NCI-H524 (cell line): ENCODE measurements at places on chromosomes 3 and 15.

DNA sequence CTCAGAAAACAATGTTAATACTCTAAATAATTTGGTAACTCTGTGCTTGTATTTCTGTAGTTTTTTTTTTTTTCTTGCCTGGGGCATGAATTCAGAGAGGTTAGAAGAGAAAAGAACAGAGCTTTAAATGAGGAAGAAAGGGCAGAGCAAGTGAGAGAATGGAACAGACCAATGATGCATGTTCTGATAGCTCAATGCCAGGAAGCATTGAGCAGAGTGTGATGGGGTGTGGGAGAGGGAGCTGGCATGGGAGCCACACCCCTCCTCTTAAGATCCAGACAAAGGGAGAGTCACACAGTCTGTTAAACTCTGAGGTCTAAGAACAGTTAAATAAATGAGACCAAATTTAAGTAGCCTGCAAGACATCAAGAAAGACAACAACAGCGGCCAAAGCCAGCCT lies 538.6 kb downstream of the TUSC7 start:
- DNase-seq = no peak

- no peak for DNase-seq
Observed at GRCh38 chr15:96225642-96226259, 104.7 kb upstream of the NR2F2 start.

DNA sequence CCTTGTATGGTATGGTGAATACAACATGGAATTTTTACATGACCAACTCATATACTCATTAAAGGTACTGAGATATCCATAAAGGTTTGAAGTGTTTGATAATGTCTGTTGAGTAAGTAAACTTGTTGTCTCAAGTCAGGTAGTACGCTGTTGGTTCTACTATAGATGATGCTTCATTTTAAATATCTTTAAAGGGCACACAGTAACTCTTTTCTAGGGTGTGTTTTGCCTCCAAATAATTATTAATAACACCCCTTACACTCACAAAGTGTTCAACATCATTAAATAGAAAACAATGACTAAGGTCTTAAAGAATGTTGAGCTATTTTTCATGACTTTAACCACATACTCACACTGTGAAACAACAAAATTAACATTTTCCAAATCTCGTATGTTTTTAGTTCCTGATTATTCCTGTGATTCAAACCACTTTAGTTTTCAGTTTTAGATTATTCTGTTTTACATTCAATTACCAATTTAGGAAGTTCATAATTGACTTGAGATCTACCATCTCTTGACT lies 220.0 kb upstream of the NANOGP8 start:
- DNase-seq = no peak

DNA sequence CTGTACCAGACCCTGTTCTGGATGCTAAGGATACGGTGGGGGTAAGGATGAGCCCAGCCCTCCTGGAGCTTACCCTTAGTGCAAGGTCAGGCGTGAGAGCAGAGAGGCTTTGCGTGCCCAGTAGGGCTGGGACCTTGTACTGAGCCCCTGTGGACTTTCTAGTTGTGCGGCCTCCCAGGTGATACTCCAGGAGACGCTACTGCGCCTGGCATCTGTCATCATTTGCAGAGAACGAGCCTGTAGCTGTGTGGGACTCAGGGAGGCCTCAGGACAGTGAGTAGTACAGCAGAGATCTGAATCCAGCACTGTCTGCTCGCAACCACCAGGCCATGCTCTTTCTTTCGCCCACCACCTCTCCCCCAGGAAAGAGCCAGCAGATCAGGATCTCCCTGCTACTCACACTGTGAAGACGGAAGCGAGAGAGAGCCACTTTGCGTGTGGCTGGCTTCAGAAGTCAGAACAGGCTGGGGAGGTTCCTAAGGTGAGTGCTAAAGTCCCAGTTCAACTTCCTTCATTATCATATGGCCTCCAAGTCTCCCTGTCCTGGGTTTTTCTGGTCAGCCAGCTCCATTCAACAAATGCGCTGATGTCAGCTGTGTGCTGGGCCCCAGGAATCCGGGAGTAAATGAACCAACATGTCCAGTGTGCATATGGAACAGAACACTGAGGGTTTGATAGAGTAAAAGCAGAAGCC lies 38.2 kb upstream of the ITGA11 start:
- no peak for DNase-seq

DNA sequence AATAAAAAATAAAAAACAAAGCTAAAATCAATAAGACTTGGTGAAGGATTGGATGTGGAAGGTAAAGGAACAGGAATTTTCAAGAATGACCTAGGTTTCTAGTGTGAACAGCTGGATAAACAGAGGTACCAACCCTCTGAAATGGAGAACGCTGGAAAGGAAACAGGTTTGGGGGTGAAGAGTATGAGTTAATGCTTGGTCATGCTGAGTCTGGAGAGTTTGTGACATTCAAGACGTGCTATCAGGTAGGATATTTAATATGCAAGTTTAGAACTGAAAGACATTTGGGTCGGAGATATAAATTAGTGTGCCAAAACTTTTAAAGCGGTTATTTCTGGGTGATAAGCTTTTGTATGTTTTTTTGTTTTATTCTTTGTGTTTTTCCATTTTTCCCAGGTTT lies 11.4 kb upstream of the KLHL6 start:
- no peak for DNase-seq

DNA sequence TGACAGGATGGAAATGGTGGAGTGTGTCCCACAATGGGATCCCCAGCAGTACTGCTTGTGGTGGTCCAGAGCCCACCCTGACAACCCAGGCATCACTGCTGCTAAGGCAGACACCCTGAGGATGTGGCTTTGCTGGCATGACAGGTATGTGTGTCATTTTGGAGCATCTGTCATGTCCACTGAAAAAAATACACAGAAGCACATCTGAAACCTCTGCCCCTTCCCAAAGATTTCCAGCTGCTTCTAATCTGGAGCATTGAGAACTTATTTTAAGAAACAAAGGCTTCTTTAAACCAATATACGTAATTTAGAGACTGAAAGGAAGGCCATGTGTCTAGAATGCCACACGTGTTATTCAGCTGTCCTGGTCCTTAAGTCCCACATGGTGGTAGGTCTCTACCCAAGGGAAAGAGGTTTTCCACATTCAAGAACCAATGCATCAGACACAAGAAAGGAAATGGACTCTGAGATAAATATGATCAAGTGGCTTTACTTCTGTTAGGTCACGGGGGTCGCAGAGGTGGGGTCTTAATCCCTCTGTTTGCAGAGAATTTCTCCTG lies 88.3 kb downstream of the PDZRN3 start:
- no peak for DNase-seq
